ENCODE measurements at places on chromosomes 3 and 15.

- DNase-seq = no peak
Observed at GRCh38 chr3:28388978-28389377, 40.4 kb upstream of the AZI2 start.

GRCh38 chr3:45864760-45865519 is 21.4 kb upstream of the CCR9 start:
- DNase-seq = peak; percentile 72

GRCh38 chr3:12796171-12797123 is at the start of gene CAND2:
TSS of gene CAND2 (plus strand) at chr3:12796680. CDS start at chr3:12796721, 41 bp downstream.
- peak; percentile 38 for DNase-seq

GRCh38 chr3:66378256-66378655 is 122.6 kb downstream of the LRIG1 start:
- no peak for DNase-seq

DNA sequence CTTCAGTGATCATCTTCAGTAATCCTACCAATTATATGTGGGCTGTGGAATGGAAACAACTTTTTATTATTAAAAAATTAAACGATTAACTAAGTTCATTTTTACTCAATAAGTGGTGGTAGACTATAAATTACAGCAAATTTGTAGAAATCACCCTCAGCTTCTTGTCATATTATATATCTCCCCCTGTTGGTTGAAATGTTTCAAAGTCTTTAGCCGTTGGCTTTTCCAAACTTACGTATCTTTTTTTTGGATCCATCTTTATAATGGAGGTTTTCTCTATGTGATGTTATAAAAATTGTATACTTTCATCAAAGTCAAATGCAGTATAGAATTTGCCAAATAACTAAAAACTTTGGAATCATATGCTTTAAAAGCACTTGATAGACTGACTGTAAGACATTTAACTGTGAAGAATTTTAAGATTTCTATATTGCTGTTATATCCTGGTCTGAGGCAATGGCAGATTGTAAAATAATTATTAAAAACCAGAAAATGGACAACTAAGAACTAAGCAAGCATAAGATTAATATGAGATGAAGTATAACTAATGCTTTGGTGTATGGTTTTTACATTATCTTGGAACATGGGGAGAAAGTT is 44.7 kb downstream of the ATP11B start:
- no peak for DNase-seq

- DNase-seq = no peak
Observed at GRCh38 chr15:91224755-91225380, 124.8 kb downstream of the SV2B start.
